ENCODE measurements at places on chromosomes 11 and 22.

DNA sequence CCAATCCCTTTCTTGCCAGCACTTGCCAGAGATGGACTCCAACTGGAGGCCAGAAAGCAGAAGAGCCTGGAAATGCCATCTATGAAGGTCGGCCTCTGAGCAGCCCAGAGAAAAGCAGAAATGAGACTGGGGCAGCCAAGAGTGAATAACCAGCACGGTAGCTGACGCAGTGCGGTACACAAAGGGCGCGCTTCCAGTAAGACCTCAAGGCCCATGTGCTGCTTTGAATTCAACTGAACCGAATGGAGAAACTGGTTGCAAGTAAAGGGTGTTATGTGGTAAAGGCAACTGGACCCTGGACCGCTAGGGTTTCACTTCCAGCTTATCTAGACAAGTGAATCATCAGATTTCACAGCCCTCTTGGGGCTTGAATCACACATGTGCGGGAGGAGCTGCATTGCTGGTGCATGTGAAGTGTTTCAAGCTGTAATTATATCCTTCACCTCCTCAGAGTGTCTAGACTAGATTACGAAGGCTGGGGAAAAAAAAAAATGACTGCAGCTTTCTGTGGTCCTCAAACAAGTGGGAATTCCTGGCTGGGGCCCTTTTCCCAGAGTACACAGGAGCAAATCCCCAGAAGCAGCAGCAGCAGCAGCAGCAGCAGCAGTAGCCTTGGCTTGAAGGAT is 128.9 kb downstream of the CCDC34 start:
- no peak for DNase-seq

GRCh38 chr11:113188371-113188834 is 126.0 kb upstream of the TTC12 start:
- no peak for DNase-seq

GRCh38 chr22:33658775-33659174 is 261.5 kb downstream of the LARGE1 start:
- no peak for DNase-seq

DNA sequence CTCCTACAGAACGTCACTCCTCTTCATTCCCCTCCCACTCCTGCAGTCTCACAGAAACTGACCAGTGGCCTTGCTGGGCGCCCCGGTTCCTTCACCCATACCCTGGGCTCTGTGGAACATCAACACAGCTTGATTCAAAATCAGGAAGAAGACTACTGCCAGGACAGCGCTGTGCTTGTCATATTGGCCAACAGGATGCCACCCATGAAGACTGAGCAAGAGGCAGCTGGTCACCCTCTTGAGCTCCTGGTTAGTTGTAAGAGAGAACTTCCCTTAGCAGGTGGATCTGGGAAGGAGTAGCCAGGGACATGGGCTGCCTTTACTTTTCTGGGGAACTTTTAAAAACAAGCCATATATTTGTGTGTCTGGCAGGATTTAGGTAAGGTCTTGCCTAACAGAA is 110.4 kb upstream of the TIMP3 start:
- no peak for DNase-seq

DNA sequence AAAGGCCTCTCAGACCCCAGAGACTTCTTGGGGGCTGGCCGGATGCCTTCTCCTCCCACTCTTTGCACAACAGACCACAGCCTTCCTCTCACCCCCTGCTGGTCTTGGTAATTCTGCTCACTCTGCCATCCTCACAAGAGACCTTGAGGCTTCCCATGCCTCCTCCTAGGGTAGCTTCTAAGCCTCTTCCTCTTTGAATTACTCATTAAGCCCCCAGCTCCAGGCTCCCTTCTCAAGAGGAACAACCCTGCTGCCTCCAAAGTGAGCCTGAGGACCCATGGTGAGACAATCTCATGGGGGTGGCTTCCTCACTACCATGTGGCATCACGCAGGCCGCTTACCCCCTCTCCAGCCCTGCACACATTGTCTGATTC is 184.6 kb upstream of the SYT13 start:
- no peak for DNase-seq
